ENCODE measurements at places on chromosomes 11 and 22.

DNA sequence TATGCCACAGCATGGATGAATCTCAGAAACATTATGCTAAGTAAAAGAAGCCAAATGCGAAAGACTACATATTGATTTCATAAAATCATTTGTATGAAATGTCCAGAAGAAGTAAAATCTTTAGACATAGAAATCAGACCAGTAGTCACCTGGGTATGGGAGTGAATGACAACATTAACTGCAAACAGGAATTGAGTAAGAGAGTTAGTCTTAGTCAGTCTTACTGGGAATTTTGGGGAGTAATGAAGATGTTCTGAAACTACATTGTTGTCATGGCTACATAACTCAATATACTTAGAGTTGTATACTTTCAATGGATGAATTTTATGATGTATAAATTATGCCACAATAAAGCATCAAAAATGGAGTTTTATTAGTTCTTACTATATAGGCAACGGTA lies 107.8 kb upstream of the CHORDC1 start:
- DNase-seq, result no peak

DNA sequence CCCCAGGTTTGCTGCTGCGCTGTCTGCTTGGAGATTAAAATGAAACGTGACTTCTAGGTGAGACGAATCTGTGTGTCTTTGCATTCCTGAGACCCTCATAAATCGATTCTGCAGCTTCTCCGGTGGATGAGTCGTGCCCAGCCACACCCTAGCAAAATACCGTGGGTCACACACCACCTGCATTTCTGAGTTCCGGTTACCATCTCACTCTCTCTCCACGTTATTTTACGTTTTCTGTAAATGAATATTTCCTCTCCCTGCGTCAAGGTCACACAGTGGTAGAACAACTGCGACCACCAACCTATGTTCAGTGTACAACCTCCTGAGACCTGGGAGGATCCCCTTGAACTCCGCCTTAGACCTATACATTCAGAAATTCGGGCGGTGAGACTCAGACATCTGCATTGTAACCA lies 1.1 kb downstream of the YWHAH start:
- no peak for DNase-seq

GRCh38 chr11:8937159-8937558 lies 4.4 kb upstream of the C11orf16 start:
- no peak for DNase-seq

DNA sequence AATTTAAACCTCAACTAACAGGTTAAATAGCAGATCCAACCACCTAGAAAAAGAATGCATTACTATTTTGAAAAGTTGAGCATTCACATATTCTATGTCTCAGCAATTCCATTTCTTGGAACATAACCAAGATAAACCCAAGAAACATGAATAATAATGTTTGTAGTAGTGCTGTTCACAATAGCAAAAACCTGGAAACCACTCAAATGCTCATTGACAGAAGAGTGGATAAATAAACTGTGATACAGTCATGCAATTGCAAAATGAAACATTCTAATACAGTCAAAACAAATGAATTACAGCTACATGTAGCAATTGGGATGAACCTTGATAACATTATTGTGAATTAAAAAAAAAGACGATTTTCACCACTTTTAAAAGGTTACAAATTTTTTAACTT lies 162.8 kb upstream of the TMEM45B start:
- DNase-seq, result no peak

GRCh38 chr11:134559602-134559962 lies 147.5 kb upstream of the B3GAT1 start:
- DNase-seq, result no peak

- peak; percentile 84 for DNase-seq
Observed at GRCh38 chr11:69122630-69123431, 32.9 kb upstream of the SMIM38 start.

- DNase-seq, result no peak
Observed at GRCh38 chr11:97883086-97883485, 1137.7 kb upstream of the CNTN5 start.

DNA sequence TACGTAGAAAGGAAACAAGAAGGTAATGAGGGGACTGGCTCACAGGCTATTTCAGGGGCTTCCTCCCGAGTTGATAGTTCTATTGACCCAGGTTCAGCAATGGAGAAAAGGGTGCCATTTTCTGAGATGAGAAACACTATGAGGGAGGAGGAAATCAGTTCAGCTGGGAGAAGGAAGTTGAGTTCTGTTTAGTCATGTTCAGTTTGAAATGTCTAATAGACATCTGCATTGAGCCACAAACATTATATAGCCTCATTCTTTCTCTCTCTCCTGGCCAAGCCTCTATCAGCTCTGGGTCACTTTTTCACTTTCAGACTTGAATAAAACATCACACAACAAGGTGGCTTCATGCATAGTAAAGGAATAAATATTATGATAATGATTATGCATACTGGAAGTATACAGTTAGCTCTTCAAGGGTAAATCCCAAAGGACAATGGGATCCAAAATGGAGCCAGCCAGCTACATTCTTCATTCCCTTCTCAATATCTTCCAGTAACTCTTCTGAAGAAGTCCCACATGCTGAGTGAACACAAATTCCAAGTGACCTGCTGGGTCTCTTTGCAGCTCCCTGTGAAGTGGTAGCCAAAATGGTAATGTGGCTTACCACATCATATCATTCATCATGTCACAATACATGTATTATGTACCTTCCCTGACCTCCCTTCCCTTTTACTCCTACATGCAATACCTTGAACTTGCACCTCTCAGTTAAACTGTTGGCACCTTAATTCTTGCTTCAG lies 80.9 kb upstream of the CD44 start:
- DNase-seq, result no peak

DNA sequence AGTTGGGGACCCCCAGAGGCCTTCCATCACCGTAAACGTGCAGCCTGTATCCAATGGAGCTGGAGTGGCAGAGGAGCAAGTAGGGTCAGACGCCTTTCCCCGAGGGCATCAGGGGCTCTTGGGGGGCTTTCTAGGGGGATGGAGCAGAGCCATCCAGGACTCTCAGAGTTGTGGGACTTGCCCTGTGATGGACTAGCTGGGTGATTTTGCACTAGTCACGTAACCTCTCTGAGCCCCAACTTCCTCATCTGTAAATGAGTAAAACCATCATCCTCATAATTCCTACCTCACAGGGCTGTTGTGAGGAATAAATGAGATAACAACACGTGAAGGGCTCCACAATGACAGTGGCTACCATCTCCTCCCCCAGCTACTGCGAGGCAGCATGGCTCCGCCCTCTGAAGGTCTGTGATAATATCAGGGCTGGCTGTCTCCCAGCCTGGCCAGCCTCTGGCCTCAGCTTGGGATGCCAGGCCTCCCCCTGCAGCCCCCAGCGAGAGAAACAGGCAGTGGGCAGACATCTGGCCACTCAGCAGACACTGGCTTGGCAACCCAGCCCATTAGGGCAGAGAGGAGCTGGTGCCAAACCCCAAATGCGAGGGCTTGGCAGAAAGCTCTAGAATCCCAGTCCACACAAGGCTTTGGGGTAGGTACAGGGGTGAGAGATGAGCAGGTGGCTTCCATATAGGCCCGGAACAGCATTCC lies 6.7 kb downstream of the USP2 start:
- DNase-seq, result no peak

DNA sequence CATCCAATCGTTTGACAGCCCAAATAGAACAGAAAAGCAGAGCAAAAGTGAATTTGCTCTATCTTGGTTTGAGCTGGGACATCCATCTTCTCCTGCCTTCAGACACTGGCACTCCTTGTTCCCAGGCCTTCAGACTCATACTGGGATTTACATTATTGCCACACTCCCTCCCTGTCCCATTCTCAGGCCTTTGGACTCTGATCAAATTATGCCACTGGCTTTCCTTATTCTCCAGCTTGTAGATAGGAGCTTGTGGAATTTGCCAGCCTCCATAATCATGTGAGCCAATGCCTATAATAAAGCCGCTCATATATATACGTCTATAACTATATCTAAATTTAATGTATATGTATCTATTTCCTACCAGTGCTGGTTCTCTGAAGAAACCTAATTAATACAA lies 568.3 kb upstream of the KIRREL3 start:
- DNase-seq, result no peak

DNA sequence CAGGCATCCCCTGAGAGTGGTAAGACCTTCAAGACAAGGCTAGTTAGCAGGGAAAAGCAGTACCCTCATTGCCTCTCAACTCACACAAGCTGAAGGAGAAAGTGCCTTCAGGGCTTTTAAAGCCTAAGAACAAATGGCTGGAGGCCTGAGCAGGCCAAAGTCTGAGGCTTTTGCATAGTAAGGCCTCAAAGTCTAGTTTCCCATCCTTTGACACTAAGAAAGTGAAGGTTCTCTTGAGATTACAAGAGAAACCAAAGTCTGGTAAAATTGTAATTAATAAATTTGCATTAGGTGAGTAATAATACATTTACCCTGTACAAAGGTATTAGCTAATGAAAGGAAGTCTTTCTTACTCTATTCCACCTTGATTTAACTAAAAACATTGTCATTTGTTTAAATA lies 47.0 kb upstream of the CCDC89 start:
- no peak for DNase-seq

GRCh38 chr11:40387240-40387980 lies 1072.0 kb downstream of the LRRC4C start:
- DNase-seq, result no peak

- no peak for DNase-seq
Observed at GRCh38 chr22:49091917-49092545, 735.6 kb downstream of the BRD1 start.

GRCh38 chr11:75383246-75383645 lies 16.1 kb upstream of the RPS3 start:
- no peak for DNase-seq

GRCh38 chr11:27716216-27716615 lies 16.0 kb upstream of the BDNF start:
- DNase-seq, result no peak

DNA sequence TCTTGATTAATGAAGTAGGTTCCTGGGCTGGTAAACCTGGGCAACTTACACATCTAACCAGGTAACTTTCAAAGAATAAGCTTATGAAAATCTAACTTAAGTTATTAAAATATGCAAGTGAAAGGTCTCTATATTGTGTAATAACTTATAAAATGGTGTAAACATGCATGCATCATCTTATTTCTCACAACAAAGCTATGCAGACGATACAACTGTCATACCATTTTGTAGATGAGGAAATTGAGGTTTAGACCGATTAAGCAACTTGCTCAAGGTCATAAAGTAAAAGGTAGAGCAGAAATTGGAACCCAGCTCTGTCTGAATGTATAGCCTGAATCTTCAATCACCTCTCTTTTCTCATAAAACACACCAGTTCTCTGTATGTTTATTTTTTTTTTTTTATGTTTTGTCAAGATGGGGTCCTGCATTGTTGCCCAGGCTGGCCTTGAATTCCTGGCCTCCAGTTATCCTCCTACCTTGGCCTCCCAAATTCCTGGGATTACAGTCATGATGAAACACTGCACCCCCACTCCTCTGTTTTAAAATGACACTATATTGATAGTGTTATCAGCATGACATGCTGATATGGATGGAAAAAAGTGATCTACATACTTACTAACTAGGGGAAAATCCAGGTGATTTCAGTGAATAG lies 109.6 kb downstream of the SGSM3 start:
- DNase-seq, result no peak

- DNase-seq, result no peak
Observed at GRCh38 chr22:41996826-41997225, 1.8 kb upstream of the WBP2NL start.

DNA sequence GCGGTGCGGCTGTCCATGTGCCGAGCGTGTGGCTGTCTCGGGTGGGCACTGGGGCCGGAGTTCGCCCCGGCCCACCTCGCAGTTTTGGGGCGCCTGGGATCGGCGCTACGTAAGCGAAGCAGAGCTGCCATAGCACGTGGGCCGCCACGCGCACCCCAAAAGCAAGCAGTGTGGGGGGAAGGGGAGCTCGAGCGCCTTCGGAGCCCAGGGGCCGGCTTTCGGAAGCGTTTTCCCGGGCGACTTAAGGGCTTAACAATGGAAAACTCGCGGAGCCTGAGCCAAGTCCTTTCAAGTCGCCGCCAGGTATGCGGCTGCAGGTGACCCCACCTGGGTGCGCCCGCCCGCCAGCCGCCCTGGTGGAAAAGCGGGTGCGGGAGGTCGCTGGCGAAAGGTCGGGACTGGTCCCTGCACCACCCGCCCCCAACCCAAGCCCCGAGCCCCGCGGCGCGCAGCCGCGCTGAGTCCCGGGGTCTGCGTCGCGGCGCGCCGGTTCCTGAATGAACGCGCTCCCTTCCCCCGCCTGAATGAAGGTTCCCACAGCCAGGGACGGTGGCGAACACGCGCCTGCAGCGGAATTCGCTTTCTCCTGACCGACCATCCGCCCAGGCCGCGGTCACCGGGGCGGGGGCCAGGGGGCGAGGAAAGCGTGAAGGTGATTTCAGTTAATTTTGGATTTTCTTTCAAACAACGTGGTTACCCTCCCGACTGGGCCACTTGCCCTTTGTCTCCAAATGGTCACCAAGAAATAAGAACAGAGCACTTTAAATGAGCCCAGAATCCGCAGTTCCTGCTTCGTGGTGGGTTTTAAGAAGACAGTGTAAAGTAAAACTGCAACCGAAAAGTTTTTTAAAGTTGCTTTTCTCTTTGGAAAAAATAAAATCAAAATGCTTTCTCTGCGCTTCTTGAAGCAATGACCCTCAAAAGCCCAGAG lies 2.8 kb upstream of the CCND1 start:
- no peak for DNase-seq

DNA sequence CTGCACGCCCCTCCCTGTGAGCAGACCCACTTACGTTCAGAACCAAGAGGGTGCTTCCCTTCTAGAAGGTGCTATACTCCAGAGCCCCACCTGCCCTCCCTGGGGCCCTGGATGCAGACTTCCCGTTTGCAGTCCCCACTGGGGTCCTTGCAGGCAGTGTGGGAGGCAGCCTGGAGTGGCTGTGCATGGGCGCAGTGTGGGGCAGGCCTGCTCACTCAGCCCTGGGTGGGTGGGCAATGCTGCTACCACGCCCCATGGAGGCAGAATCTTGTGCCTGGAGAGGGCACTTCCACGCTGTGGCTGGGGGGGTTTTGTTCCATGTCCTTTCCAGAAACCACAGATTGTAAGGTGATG lies 116.2 kb downstream of the KCNQ1OT1 start:
- DNase-seq, result no peak

DNA sequence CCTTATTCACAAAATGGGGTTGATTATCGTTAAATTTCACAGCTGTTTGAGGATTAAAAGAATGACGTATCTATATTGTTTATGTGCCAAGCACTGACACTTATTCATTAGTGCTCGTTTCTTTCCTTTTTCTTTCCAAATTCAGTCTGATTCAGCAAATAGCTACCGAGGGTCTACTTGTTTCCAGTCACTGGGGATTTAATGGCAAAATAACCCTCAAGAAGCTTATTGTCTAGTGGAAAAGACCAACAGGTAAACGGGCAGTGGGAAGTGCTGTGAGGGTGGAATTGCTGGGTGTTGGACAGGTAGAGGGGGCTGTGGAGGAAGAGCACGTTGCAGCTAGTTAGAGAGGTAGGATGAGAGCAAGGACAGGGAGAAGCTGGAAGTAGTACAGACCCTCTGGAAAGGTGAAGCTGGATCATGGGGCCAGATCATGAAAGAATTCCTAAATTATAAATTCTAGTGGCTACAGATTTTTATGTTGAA lies 48.3 kb upstream of the BIRC3 start:
- no peak for DNase-seq

DNA sequence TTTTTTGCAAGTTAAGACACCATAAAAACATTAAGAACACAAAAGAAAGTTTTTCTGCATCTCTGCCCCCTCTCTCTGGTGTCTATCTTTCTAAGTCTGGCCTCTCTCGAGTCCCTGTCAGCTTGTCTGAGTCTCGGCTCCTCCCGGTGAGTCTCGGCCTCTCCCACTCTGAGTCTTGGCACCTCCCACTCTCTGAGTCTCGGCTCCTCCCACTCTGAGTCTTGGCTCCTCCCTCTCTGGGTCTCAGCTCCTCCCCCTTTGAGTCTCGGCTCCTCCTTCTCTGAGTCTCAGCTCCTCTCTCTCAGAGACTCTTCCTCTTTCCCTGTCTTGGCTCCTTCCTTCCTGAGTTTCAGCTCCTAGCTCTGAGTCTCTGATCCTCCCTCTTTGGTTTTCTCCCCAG lies 72.5 kb upstream of the AMPD3 start:
- DNase-seq, result no peak
